HL-60 (cell line): ENCODE measurements at places on chromosomes 3 and 15.

DNA sequence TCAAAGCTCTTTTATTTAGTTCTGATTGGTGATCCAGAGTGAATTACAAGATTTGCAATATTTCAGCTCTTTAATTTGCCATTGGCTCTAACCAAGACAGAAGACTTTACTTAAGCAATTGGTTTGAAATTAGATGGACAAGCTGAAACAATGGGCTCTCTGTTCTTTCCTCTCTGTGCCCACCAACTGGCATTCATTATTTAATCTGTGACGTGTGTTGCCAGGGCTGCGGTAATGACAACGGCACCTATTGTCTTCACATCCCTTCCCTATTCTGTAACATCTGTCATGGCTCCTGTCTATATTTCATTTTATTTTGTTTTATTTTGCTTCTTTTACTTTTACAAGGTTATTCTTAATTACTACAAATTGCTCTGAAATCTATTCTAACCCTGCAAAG is 33.9 kb downstream of the PLD1 start:
- DNase-seq: no peak

GRCh38 chr3:50183755-50184154 is 7.7 kb upstream of the GNAT1 start:
- no peak for DNase-seq

DNA sequence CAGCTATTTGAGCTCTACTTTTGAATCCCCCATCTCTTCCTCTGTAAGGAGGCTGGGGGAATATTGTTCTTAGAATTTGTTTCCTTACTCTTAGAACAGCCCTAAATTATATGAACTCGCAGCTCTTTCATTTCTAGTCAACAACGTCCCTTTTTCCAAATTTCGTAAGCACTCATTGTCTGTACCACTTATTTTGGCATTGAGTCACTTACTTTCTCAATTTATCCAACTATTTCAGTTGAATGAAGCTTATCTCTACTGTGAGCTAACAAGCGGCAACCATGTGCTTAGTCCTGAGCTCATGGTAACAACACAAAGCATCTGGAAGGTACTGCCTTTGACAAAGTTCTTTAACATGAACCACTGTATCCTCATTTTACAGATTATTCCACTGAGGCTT is 191.1 kb downstream of the GREM1 start:
- DNase-seq: peak; percentile 62

GRCh38 chr3:132563420-132564069 is 33.5 kb upstream of the ACKR4 start:
- DNase-seq: no peak

GRCh38 chr15:90037961-90038631 is 37.0 kb downstream of the ZNF710 start:
- DNase-seq: peak; percentile 55

DNA sequence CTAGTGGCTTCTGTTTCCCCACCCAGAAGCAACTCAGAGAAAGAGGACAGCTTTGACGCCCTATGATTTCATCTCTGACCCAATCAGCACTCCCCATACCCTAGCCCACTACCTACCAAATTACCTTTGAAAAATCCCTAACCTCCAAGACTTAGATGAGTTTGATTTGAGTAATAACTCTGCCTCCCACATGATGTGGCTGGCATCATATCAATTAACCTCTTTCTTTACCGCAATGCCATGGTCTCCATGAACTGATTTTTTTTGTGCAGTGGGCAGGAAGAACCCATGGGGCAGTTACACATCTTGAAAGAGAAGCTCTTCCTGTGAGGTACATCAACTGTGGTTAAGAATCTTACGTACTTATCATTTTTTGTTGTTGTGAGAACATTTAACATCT is 25.5 kb upstream of the APOD start:
- no peak for DNase-seq

- DNase-seq: peak; percentile 88
Observed at GRCh38 chr15:75061272-75061671, 37.9 kb downstream of the PPCDC start.

DNA sequence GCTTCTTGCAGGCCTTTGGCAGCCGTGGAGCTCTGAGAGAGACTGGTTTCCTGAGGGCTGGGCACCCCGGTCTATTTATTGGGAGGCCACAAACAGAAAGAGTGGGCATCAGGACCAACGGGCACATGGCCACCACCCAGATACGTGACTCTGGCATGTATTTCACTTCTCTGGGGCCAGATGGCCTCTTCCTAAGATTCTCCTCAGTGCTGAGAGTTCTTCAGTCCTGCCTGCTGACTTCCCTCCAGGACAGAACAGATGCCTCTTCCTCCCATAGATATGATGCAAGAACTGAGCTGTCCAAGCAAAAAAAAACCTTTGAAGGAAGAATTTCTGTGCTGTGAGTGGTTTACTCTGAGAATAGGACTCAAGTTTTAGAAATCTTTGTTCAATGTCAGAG is 107.7 kb downstream of the IGF2BP2 start:
- peak; percentile 39 for DNase-seq

DNA sequence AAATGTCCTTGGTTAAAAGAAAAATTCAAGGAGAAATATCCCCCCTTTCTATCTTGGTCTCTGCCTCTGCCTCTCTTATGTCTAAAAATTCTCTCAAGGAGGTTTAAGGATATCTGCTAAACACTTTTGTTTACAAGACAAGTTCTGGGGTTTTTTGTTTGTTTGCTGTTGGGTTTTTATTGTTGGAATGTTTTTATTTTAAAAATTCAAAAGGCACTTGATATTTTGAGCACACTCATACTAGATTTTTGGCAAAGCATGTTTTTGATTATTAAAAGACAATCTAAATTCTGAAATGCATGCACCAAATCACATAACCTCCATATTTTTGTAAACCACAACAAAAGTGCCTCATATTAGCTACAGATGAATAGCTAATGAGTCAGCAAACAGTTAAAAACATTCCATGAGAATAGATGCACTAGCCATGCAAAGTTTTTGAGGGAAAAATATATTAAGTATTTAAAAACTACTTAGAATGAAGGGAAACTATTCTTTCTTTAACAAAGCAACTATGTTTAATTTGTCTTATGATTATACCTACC is 84.6 kb downstream of the ZBTB20 start:
- DNase-seq: no peak

GRCh38 chr3:161430307-161430706 is 59.0 kb upstream of the SPTSSB start:
- DNase-seq: no peak

- DNase-seq: no peak
Observed at GRCh38 chr15:100919481-100920405, 586 bp downstream of the LRRK1 start.

DNA sequence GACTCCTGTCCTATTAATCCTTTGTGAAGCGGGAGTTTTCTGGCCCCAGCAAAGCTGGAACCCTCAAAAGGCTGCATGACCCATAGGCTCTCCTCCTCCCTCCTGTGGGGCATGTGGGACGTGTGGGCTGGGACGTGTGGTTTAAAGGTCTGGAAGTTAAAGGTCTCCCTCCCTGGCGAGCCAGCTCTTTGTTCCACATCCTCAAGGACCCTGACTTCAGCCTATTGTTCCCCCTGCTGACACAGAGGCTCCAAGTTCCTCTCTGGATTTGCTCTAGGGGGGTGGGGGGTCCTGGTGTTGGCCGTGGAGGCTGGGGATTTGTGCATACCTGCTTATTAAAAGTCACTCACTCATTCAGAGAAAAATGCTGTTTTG is 44.2 kb downstream of the SMAD6 start:
- DNase-seq: no peak

GRCh38 chr3:146539315-146539714 is 5.1 kb downstream of the PLSCR1 start:
- no peak for DNase-seq

GRCh38 chr3:59766200-59766872 is 716.5 kb upstream of the CFAP20DC start:
- no peak for DNase-seq

GRCh38 chr3:15113471-15113870 is 14.5 kb upstream of the RBSN start:
- no peak for DNase-seq

GRCh38 chr15:84398763-84399701 is 163.5 kb downstream of the GOLGA6L4 start:
- DNase-seq: no peak

GRCh38 chr3:178246004-178246403 is 290.2 kb upstream of the KCNMB2 start:
- DNase-seq: no peak

DNA sequence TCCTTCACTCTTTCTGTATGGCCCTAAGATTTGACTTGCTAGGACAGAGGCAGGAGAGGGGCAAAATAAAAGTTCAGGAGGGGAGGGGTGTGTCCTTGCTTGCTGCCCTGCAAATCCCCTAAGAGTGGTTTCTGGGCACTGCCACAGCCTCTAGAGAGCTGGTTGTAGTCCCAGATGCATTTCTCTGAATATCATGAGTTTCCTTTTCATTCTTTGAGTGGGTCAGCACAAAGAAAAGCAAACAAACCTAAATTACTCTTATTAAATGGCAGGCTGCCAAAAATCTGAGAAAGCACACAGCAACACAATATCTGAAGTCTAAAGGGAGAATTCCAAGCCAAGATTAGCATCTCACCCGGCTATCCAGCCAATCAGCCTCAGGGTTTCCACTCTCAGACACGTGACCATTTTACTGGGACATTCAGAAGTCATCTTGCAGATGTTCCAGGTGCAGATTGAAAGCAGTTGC is 919.3 kb downstream of the TUSC7 start:
- no peak for DNase-seq

DNA sequence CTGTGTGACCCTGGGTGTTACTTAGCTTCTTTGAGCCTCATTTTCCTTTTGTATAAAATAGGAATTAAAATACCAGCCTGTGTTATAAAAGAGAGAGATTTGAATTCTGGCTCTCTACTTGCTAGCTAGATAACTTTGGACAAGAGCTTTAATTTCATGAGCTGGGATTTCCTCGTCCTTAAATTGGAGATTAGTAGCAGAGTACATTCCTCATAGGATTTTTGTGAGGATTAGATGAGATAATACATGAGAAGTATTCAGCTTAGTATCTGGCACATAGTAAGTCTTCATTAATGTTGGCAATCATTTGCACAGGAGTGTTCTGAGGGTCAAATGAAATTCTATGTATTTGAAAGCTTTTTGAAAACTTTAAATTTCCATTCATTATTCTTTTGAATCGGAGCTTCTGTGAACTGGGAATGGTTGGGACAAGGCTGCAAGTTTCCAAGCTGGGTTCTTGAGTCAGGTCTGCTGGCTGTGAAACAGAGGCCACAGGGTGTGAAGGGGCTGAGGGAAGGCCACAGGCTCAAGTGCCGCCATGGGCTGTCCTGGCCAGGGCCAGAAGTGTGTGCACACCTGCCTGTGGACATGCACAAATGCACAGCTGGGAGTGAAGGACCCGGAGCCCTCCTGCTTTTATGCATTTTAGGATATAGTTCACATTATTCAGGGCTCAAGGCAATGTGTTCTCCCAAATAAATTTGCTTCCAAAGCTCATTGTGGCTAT is 17.2 kb downstream of the ALPK3 start:
- DNase-seq: no peak

DNA sequence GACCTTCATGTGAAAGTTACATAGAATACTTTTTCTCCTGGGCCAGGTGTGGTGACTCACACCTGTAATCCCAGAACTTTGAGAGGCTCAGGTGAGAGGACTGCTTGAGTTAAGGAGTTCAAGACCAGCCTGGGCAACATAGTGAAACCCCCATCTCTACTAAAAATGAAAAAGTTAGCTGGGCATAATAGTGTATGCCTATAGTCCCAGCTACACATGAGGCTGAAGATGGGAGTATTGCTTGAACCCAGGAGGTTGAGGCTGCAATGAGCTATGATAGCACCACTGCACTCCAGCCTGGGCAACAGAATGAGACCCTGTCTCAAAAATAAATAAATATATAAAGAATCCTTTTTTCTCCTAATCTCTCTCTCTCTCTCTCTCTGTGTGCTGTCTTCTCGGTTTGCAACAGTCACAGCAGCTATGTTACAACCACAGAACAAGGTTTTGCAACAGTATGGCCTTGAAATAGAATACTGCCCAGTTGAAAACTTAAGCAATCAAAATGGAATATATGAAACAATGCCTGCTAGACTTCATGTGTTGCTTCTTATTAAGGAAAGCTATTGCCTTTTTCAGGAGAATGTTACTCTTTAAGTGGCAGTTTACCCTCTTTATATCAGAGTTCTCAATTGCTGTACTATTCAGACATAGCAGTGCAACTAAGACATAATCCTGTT is 12.3 kb upstream of the DENND4A start:
- DNase-seq: peak; percentile 86

DNA sequence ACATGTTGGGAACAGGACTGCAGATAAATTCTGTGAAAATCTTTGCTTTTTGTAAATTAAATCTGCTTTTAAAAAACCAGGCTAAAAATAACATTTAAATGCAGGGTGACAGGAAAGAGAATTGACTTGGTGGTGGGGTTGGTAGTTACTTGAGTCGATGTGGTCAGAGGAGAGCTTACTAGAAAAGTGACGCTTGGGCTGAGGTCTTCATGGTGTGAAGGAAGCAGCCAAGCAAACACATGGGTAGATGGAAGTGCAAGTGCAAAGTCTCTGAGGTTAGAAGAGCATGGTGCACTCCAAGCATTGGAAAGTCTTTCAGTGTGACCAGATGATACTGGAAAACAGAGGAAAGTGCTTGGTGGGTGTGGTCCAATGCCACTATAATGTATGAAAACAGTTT is 86.4 kb upstream of the THBS1 start:
- no peak for DNase-seq

- no peak for DNase-seq
Observed at GRCh38 chr3:127147291-127147885, 45.5 kb upstream of the PRR23E start.

- no peak for DNase-seq
Observed at GRCh38 chr15:100671858-100672543, 69.6 kb downstream of the ASB7 start.

DNA sequence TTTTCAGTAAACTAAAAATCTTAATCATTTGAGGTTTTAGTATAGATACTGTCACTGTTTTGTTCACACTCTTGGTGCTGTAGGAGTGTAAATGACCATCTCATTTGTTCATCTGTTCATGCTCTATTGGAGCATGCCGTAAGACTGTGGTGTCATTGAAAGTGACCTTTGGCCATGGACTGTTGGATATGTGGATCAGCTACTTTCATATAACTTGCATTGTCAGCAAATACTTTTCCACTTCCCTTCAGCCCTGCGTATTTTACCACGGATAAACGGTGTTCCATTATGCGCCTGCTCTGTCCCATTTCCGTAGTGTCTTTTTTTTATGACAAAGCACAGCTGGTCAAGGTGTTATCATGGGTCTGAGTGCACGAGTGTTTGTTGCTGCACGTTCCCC is 32.6 kb upstream of the SENP5 start:
- no peak for DNase-seq

- no peak for DNase-seq
Observed at GRCh38 chr15:69357773-69358771, 56.1 kb upstream of the KIF23 start.

GRCh38 chr15:35302334-35302733 is 217.2 kb upstream of the NANOGP8 start:
- no peak for DNase-seq

- no peak for DNase-seq
Observed at GRCh38 chr3:196691386-196691785, 20.7 kb downstream of the CEP19 start.

DNA sequence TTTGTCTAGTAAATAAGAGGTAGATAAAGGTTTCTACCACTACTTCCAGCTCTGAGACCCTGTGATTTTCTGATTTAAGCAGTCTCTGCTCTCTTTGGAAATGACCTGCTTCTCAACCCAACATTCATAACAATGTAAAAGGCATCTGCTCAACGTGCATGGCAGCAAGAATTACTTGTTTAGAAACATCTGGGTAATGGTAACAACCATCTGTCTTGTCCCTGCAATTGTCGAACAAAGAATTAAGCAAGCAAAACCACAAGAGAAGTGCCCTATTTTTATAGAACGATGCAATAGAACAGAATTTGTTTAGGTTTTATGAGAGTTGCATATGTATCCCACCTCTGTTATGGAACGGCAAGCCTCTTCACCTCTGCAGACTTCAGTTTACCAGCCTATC is 7.1 kb upstream of the FSIP1 start:
- DNase-seq: peak; percentile 48
